ENCODE measurements at places on chromosomes 4 and X.

GRCh38 chrX:29491659-29492058 is 723.7 kb upstream of the MAGEB2 start:
- no peak for DNase-seq

DNA sequence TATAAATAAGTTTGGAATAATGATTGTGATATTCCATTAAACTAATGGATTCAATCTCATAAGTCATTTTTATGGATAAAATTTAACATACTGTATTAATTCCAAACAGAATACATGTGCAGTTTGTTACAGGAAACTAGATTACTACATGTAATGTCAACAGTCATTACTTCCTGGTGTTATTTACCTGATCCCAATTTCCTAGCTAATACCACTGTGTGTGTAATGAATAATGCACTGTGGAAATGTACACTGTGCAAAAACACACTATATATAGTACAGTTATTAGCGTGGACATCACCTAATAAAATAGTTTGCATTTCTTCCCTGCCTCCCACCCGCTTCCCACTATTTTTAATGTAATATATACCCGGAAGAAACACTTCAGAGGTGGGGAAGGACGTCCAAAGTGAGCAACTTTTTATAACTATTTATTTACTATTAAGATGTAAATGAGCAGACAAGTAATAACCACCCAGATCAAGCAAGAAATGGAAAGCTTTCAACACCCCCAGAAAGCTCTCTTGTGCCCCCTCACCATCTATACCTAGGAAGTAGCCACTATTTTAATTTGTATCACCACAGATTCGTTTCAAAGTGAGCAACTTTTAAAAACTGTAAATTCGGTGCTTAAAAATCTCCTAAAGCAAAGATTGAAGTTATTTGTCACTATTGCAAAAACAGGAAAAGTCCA is 219.1 kb downstream of the THOC2 start:
- DNase-seq, result no peak

DNA sequence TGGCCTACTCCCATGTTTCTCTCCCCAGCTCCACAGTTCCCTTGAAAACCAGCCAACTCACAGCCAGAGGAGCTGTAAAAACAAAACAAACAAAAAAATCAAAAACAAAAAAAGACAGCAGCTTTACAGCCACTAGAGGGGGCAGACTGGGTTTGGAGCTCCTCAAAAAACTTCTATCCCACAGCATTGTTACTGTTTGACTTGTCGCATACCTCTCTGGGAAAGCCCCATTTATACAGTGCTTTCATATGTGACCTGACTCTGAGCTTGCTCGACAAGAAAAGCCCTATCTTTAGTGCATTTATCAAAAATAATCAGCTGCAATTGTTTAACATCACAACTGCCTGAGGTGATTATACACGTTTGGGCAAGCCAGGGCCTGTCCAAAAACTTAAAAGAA is 21.6 kb downstream of the TSPAN6 start:
- no peak for DNase-seq

DNA sequence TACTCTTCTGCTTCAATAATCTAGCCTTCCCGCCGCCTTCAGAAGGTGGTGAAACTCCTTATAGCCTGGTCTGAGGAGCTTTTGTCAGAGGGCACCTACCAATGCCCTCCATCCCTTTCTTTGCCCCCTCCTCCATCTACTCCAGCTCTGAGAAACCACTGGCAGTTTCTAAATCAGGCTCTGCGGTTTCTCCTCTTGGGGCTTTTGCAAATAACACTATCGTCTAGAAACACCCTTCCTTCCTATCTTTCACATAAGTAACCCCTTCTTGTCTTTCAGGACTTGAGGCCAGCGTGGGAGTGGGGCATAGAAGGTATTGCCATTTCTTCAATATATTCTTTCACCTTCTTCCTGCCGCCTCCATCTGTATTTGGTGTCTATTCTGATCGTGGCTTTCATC is 1.2 kb upstream of the EFHC2 start:
- no peak for DNase-seq

DNA sequence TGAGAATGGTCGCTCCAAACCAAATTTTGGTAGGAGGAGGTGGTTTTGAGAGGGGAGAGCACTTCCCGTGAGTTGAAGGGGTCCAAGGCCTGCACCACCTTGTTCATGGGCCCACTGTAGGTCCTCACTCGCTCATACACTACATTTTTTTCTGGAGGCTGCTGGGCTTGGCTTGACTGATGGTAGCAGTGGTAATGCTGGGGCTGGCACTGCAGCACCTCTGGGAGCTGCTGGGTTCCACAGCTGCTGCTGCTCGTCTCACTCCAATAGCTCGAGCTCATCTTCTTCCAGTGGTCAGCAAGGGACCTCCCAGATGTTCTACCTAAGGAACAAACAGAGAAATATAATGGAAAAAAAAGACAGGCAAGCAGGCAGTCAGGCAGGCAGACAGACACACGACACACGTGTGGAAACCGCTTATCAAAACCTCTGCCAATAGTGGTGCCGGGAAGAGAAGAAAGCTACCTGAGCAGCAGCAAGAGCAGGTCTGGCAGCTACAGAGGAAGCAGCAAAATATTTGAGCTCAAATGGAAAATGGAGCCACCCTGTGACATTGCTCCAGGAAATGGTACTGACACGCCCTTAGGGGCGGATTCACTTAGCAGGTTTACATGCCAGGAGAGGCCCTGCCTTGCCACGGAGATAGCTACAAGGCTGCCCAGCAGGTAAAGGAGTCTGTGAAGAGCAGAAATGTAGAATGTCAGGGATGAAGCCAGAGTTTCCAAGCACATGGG is at the start of gene POF1B:
Gene POF1B, minus strand, starts transcription at position 492 of the 734 bp plus-strand sequence. Its CDS starts 211 bp downstream, at position 281.
- DNase-seq, result no peak

DNA sequence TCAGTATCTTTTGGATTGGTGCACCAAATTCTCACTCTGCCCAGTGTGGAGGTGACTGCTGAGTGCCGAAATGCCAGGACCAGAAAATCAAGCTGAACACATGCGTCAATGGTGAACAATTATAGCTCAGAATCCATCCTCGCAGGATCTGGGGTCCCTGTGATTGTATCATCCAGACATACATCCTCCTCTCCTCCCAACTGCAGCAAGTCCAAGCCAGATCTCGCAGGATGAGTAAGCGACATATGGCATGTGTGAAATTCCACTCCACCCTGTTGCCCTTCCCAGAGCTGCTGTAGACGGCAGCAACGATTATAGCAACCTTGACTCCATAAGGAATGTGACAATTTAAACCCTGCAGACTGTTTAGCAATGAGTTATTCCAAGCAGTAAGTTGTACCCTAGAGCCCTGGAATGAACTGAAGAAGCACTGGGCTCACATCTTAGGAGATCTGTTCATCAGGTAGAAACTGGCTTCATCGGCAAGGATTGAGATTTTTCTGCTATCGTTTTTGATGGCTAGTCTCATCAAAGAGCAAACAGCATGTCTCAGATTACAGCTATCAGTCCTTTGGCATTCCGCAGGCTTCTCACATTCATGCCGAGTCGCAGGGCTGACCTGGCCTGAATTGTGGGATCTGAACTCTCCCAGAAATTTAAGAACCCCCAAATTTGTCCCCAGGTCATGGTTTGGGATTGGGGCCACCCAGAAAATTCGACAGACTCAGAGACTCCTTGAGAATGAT is 35.5 kb upstream of the SORBS2 start:
- DNase-seq, result no peak

- no peak for DNase-seq
Measured at GRCh38 chrX:44816367-44816766, 27.5 kb upstream of the DUSP21 start.

- no peak for DNase-seq
Measured at GRCh38 chrX:427812-428725, 41.4 kb upstream of the PPP2R3B start.

DNA sequence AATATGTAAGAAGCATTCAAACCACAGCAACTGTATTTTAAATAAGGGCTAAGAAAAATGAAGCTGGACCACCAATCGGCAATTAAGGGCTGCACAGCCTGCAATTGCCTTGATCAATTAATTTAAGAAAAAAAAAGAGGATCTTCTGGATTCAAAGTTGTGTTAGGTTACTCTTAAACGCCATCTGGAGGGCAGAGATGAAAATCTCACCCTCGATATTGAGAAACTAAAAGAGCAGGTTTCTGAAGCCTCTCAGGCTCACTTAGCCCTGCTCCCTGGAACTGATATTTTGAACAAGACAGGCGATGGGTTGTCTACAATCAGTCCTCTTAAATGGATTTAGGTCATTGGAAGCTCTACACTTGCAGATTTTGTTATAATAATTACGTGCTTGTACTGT is 579.4 kb downstream of the GRXCR1 start:
- DNase-seq, result no peak

- no peak for DNase-seq
Measured at GRCh38 chr4:166700592-166700991, 533.7 kb downstream of the SPOCK3 start.

DNA sequence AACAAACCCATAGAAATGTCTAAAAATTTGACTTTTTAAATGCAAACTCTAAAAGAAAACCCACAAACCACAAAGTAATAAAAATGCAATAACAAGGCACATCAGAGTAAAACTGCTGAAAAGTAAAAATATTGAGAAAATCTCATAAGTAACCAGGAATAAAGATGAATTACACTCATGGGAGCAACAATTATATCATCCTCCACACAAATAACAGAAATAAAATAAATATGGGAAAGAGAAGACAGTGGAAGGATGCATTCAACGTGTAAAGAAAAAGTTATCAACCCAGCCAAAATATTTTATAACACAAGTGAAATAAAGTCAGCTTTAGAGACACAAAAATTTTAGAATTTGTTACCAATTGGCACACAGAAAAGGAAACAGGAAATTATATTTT is 1420.2 kb downstream of the PCDH18 start:
- no peak for DNase-seq
